ENCODE measurements at places on chromosomes 7 and 10.

DNA sequence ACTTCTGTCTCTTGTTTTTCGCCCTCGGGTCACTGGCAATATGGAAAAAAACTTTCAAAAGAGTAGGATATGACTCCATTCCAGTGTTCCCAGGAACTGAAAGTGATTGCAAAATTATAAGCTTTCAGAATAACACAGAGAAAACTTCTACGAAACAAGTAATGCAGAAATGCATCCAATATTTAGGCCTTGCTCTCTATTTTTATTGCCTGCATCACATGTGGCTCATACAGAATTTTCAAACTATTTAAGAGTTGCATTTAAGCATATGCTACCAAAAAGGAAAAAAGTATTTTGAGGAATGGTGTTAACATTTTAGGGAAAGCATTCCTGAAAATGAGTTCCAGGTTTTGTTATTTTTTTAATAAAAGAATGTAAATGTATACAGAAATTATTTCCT is 228.0 kb downstream of the CACNB2 start:
- no peak for DNase-seq

DNA sequence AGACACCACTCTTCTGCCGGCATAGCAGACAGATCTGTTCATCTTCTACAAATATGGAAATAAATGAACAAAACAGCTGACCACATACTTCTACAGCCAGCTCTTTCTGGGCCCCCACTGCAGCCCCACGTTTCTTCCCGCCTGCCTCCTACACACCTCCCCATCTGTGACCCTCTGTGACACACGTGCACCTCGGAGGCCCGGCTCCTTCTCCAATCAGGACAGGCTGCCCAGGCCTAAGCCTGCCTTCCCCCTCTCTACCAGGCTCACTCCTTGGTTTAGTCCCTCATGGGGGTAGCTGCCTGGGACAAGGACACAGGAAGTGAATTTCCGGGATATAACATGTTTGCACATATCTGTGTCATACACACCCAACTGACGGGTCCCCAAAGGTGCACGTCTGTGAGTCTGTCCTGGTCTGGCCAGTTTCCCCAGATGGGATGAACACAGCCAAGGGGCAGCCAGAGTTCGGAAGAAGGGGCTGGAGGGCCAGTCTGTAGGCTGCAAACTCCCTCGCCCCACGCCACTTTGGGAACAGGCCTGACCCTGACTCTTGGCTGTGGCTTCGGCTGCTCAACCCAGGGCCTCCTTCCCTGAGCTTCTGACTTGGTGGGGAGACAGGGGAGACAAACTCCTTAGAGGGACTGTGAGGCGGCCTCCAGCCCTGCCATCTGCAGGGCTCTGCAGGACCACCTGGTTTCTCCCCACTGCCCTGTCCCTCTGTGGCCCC is 30.3 kb downstream of the PITRM1 start:
- no peak for DNase-seq

- DNase-seq: no peak
These were observed 516.6 kb upstream of the SEMA3D start for GRCh38 chr7:85703251-85704010.

- DNase-seq: peak; percentile 60
These were observed 46.2 kb downstream of the GPAM start for GRCh38 chr10:112137154-112137987.

DNA sequence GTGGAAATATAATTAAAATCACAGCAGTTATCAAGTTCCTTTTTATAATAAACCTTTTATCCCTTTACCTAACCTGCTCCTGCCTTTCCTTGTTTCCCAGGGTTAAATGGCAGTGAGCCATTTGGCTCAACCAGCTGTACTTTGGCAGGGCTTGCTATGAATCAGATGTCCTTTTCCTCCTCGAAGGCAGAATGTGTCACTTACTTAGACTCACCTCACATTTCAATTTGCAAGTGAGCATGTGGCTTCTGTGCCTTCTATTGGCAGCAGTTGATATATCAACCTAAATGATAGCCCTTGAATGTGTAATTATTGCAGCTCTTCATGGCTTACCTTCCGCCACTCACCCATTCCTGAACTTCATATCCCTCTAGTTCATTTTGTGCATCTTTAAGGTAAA is 301.7 kb downstream of the CSTF2T start:
- DNase-seq: no peak

DNA sequence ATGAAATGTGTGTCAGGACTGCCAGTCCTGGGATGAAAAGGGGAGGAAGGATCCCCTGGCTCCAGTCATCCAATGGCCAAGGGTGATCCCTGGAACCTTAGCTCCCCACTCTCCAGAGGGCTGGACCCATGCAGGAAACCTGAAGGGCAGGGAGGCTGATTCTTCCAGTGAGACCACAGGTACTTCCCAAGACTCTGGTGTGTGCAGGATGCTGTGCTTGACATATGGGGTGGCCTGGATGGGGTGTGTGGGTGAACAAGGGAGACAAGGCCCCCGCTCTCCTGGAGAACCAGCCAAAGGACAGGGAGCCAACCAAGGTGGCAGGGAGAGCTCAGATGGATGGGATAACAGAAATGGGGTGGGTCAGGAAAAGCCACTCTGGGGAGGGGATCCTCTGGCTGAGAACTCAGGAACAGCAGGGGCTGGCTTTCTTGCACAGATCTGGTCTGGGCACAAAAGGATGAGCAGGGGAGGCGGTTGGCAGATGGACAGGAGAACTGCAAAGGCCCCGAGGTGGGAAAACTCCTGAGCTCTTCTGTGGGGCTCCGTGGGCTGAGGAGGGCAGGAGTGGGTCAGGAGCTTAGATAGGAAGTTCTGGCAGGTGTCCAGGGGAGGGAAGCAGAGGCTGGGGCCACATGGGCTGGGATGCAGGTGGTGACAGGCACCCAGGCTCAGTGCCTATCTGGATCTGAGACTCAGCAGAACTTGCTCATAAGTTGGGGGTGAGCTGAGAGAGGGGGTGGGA is 100.6 kb downstream of the ARHGAP22 start:
- DNase-seq: no peak

- DNase-seq: no peak
These were observed 2.5 kb upstream of the CLDN4 start for GRCh38 chr7:73828107-73828803.

DNA sequence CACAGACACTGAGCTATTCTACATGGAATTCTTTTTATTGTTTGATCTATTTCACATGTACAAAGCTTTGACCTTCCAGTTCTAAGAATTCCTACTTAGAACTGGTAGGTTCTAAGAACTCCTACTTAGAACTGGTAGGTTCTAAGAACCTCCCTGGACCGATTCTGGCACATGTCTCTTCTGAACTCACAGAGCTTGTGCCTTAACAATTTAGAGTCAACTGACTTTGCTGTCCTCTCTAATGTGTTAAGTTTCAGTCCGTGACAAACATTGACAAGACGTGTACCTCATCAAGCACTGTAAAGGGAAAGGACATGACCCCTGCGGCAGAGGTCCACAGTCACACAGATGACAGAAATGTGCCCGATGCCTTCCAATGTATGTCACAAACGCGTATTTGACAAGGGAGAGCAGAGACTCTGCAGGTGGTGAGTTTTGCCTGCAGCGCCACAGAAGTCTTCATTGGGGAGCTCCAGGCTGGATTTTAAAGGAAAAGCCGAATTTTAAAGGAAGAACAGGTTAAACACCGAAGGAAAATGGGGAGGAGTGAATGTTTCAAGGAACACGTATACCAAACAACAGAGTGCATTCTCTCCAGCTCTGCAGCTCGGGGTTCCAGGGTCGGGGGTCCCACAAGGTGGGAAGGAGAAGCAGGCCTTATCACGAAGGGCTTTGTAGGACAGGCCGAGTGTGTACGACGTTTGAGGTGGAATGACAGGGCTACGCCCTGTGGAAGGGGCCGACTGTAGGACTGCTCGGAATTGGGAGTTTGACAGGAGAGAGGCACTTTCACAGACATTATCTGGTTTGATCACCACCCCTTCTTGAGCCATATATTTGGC is 161.1 kb upstream of the KLF14 start:
- no peak for DNase-seq

DNA sequence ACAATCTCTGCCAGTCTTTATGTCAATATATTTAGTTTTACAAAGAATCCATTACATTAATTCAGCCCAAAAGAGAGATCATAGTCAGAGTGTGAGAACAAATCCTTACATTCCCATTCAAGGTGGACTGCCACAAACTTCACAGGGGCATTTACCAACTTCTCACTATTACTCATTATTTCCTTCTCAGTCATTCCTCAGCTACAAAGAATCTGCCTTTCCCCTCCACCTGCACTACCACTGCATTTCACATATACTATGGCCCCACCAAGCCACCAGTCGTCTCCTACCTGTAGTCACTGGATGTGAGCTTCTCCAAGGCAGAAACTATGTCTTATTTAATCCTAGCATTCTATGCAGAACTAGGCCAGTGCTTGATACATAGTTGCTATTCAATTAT is 94.3 kb downstream of the USP6NL start:
- DNase-seq: no peak

DNA sequence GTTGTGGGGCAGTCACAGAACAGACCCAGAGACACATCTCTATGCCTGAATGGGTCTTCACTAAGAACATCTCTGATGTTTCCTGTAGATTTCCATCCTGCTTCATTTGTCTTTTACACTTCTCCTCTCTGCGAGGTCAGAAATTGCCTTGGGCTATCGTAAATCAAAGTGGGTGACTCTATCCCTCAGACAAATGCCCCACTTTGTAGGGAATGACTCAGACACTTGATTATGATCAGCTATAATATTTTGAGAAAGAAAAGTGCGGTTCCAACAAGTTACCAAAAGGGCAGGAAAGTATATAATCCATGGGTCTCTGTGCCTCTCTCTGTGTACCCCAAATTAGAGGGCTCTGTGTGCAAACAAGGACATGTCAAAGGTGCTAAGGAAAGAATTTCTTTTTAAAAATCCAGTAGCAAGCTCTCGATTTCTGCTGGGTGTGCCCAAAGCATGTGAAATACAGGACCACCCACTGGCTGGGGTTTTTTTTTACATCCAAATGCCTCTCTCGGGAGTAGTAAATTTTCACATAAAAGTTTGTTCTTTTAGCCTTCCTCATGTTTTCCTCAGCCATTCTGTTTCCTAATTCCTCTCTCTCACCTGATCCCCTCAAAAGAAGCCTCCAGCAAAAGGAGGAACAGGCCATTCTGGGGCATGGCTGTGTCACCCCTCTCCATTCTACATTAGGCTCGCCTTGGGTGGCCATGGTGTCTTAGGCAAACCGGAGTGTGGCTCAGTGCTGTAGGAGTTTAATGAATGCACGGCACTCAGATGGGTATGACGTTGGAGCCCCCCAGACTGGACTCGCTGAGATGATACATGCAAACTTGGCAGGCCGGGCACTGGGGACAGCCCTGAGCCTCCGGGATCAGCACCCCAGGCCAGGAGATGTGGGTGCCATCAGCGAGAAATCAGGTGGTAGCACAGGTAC is 6.3 kb upstream of the OPN4 start:
- DNase-seq: no peak

DNA sequence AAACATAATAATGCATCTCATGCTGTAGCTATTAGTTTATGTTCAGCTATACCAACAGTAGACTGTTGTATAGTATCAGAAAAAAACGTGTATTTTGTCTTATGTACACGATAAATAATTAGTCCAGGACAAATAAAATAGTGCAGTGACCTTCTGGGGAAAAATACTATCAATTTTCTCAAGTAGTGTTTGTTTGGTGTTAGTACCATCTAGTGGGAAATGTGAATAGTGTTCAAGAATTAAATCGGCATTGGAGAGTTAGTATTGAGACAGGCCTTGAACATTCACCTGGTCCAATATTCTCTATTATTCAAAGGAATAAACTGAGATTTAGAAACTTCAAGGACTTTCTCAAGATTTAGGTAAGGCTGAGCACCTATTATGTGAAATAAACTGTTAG is 21.7 kb upstream of the OR2A5 start:
- DNase-seq: no peak

- DNase-seq: no peak
These were observed 6.5 kb downstream of the DLX5 start for GRCh38 chr7:97018126-97018601.

- DNase-seq: no peak
These were observed 210.7 kb upstream of the GNAI1 start for GRCh38 chr7:79923953-79924352.

- no peak for DNase-seq
These were observed 24.5 kb downstream of the RPA3 start for GRCh38 chr7:7693881-7694280.

DNA sequence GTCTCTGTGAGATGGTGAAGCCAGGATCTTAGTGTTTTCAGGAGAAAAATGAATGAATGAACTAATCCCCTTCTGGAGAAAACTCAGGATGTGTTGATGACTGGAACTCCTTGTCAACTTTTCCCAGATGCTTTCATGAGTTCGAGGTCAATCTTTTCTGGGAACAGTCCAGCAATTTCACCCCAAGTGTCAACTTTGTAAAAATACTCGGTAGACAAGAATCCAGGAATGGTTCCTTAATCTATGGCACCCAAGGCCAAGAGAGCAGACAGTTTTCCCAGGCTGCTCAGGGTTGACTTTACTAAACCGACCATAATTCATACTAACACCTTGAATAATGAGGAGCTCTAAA is 31.1 kb upstream of the LYZL1 start:
- DNase-seq: no peak

DNA sequence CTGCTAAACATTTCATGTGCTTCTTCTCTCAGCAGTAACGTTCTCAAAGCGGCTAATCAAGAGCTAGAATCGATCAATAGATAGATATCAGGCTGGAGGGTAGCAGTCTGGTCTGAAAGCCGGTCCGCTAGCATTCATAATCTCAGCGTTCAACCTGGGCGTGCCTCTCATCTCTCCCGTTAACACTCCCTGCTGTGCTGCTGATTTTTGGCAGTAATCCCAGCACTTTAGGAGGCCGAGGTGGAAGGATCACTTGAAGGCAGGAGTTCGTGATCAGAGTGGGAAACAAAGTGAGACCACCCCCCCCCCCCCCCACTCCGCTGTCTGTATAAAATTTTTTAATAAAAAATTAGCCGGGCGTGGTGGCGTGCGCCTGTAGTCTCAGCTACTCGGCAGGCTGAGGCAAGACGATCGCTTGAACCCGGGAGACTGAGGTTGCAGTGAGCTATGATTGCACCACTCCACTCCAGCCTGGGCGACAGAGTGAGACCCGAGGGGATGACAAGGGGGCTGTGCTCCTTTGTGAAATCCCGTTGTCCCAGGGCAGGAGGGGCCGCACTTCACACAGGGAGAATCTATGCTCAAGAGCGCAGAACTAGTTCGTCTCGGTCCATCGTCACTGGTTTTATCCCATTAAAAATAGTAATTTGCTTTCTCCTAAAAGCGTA is 624 bp upstream of the CEP55 start:
- no peak for DNase-seq

GRCh38 chr7:75738604-75738974 is at the start of gene HIP1:
Gene HIP1, minus strand, starts transcription at chr7:75738941. Its CDS starts 21 bp downstream, at chr7:75738920.
- no peak for DNase-seq

GRCh38 chr10:110492069-110492822 is 5.5 kb upstream of the DUSP5 start:
- DNase-seq: no peak

GRCh38 chr10:102352066-102352715 is 43.3 kb upstream of the NFKB2 start:
- DNase-seq: peak; percentile 82

GRCh38 chr10:30505543-30506298 is 71.7 kb downstream of the MAP3K8 start:
- no peak for DNase-seq

DNA sequence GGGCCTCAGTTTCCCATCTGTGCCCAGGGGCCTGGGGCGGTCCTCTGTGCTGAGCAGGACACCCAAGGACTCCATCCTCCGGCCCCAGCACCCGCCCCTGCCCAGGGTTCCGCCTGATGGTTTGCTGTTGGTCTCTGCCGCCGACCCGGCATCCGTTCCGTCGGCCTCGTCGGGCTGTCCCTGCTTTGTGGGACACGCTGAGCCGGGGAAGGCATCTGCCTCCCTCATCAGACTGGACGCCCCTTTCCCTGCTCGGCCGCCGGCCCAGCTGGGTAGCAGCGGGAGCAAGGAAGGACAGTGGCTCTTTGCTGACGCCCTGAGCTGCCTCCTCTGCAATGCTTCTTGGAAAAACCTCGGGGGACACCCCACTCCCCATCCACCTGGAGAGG is 39.5 kb downstream of the FAM20C start:
- no peak for DNase-seq

Measured in activated CD4-positive, alpha-beta T cell treated with anti-CD3 and anti-CD28 coated beads for 4 hours (primary cell).